NCI-H226 (cell line): ENCODE measurements at places on chromosomes 6 and 20.

DNA sequence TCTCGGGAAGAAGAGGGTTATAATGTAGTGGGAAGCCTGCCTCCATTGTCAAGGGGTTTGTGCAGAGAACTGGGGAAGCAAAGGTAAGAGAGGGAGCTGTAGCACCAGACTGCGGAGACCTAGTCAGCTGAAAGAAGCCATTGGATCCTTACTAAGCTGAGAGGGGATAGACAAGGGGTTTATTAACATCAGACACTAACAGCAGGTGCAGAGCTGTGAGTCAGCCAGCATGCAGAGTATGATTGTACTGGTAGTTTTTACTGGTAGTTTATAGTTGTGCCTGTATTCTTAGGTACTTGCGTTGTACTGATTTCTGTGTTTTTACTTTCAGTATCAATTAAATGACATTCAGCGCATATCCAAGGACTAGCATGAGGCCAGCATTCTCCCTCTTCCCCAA, 17.8 kb upstream of the COL19A1 start:
- no peak for DNase-seq

- peak; percentile 72 for DNase-seq
Observed at GRCh38 chr6:159973951-159974350, 5.1 kb downstream of the IGF2R start.

- DNase-seq = no peak
Observed at GRCh38 chr6:94955156-94955555, 622.2 kb upstream of the MANEA start.

DNA sequence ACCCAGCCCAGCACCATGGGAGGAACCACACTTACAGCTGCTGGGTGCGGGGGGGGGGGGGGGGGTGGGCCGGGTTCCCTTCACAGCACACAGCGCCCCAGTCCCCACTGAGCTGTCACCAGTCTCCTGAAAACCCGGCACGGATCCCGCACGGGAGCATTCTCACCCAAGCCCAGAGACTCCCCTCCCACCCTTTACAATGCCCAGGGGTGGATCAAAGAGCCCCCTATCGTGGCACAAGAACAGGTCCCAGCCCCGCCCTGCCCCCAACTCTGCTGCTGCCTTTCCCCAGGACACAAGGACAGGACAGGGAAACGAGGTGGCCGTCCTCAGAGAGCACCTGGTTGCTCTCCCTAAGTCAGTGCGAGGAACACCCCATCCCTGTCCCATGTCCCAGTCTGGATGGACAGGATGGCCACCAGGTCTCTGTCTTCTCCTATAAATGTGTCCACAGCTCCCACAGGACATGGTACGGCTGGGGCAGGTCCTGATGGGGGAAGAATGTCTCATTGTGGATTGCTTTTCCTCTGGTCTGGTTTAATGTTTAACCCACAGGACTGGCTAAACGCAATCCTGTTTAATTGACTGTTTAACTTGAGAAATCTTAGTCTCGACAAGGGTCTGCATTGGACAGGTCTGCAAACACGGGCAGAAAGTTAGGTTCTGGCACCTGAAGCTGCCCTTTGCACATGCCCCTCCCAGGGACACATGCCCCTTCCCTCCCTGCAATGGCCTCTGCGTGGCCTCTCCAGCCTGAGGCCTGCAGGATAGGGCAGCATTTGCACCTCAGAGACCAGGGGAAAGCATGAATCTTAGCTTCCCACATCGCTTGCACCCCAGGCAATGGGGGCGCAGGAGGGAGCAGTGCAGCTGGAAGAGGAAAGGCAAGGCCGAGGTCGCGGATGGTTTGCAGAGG, 45.3 kb downstream of the DACT2 start:
- no peak for DNase-seq

- DNase-seq = no peak
Observed at GRCh38 chr20:62697468-62697912, 11.1 kb upstream of the NTSR1 start.

GRCh38 chr6:16929809-16930208, 168.5 kb upstream of the ATXN1 start:
- DNase-seq = peak; percentile 42
